Naive thymus-derived CD4-positive, alpha-beta T cell (primary cell): ENCODE measurements at places on chromosomes 7 and 10. TPM values are rescaled to one million over a fixed set of nuclear protein-coding genes. Genes with fewer than 3 reads are reported as not detected.

Gene CFAP69
- polyA plus RNA-seq: not detected

Gene NPFFR1
- not detected for polyA plus RNA-seq

GRCh38 chr10:25451401-25451800 is 276.6 kb downstream of the GPR158 start:
- no peaks in the 10 kb centered on the region for H3K27me3 ChIP-seq
- no peak for DNase-seq
- H3K4me1 ChIP-seq: no peaks in the 10 kb centered on the region
- H3K36me3 ChIP-seq: no peaks in the 10 kb centered on the region
- H3K4me3 ChIP-seq: no peak overlapping the region

- H3K36me3 ChIP-seq: no peaks in the 10 kb centered on the region
- no peak overlapping the region for H3K27ac ChIP-seq
- no peaks in the 10 kb centered on the region for H3K27me3 ChIP-seq
- H3K4me3 ChIP-seq: no peak overlapping the region
- no peaks in the 10 kb centered on the region for H3K4me1 ChIP-seq
Measured at GRCh38 chr10:114618722-114619121, 39.4 kb downstream of the ABLIM1 start.

DNA sequence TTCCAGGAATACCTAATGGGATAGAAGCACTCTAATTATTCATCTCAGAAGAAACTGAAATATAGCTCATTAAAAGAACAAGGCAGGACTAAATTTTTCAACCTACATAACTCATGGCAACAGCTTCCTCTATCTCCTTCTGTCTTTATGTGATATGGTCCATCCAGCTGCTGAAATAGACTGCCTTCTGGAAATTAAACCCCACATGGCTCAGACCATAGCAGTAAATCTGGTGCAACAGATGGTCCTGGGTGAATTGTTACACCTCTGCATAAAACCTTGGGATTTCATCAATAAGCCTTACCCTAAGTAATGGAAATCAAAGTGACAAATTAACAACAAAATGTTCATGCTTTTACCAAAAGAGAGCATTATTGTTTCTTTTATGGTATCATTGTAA is 205.6 kb upstream of the CSTF2T start:
- no peaks in the 10 kb centered on the region for H3K4me1 ChIP-seq
- no peak overlapping the region for H3K27ac ChIP-seq
- no peak overlapping the region for H3K4me3 ChIP-seq
- H3K36me3 ChIP-seq: no peaks in the 10 kb centered on the region
- DNase-seq: no peak
- H3K27me3 ChIP-seq: no peaks in the 10 kb centered on the region
